ENCODE measurements at places on chromosomes 16 and 17.

- DNase-seq, result no peak
These were observed 8.8 kb downstream of the PRSS22 start for GRCh38 chr16:2848933-2849725.

- DNase-seq, result no peak
These were observed 518.5 kb upstream of the EEF2KMT start for GRCh38 chr16:5615868-5616642.

- no peak for DNase-seq
These were observed 34.3 kb downstream of the VAT1L start for GRCh38 chr16:77822661-77823060.

DNA sequence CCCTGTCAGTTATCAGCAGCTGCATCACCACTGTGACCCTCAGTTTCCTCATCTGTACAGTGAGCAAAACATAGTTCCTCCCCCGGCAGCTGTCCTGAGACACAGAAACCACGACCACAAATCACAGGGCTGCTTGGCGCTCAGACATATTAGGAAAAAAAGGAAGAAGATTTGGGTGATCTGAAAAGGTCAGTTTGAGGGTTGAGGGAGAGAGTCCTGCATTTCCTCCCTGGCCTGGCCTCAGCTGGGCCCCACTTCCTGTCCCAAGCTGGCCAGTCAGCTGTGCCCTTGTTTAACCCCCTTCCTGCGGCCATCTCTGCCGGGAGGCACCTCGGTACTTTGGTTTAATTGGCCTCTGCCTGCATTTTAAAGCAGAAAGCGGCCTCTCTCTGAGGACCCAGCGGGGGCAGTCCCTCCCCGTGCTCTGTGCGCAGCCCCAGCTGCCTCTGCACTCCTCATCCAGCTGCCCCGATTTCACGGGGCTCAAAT, 24.0 kb upstream of the CIBAR2 start:
- DNase-seq, result no peak

GRCh38 chr17:44353672-44354331, 8.7 kb downstream of the GRN start:
- no peak for DNase-seq

DNA sequence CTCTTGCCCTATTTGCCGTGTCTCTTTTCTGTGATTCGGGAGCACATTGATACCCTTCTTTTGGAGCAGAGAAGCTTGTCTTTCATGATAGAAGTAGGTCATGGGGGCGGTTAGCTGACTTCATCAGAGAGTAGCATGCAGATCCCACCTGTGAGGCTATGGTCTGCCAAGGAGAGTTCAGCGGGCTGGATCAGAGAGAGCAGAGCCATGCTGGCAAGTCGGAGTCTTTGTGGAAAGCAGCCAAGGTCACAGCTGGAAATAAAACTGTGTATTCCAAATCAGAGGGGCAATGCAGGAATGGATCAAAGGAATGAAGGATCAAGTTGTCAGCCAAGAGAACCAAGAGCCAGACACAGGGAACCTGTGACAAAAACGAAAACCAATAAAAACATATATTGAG, 595.9 kb downstream of the WWOX start:
- DNase-seq, result no peak

DNA sequence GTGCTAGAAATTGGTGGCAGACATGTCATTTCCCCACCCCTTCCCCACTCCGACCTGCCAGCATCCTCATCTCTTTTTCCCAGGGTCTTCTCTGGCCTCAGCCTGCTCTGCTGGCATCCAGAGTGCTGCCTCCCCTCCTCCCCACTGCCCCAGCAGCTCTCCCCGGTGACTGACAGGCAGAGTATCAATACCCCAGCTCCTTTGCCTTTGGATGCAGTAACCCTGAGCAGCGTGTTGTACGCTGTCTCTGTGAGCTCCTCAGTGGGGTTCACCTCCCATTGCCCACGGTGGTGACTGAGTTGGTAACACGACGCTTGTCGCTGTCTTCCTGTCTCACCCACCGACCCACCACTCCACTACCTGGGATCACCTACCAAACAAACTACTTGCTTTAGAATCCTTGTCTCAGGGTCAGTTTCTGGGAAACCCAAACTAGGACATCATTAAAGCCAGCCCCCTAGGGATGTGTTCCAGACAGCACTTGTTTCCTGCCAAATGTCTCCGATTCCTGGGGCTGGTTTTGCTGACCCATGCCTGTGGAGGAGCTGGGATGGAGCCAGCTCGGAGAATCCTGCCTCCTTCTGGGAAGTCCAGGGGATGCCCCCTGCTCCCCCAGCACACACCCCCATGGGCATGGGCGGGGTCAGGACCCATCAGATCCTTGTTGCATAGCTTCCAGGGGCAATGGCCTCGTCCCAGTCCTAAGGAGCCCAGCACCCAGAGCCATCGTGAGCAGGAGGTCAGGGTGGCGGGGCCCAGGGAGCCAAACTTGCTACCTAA, 8.3 kb upstream of the SBK1 start:
- no peak for DNase-seq

DNA sequence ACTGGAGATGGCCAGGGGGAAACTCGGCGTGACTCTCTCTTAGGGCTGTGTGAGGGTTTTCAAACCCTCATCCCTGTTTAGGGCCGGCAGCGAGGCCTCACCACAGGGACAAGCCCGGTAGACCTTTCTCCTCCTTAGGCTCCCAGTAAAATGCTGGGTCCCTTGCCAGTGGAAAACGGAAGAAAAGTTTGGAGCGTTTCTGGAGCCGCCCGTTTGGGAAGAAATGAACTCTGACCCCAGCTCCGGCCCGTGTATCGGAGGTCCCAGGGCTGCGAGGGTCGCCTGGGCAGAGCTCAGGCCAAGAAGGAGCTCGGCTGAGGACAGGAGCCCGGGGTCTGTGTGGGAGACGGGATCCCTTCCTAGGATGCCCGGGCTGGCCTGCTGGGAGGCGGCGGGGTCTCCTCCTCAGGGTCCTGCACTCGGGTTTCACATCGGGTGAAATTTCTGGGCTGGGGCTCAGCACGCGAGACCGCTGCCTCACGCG, 23.2 kb downstream of the ZNF213 start:
- no peak for DNase-seq

DNA sequence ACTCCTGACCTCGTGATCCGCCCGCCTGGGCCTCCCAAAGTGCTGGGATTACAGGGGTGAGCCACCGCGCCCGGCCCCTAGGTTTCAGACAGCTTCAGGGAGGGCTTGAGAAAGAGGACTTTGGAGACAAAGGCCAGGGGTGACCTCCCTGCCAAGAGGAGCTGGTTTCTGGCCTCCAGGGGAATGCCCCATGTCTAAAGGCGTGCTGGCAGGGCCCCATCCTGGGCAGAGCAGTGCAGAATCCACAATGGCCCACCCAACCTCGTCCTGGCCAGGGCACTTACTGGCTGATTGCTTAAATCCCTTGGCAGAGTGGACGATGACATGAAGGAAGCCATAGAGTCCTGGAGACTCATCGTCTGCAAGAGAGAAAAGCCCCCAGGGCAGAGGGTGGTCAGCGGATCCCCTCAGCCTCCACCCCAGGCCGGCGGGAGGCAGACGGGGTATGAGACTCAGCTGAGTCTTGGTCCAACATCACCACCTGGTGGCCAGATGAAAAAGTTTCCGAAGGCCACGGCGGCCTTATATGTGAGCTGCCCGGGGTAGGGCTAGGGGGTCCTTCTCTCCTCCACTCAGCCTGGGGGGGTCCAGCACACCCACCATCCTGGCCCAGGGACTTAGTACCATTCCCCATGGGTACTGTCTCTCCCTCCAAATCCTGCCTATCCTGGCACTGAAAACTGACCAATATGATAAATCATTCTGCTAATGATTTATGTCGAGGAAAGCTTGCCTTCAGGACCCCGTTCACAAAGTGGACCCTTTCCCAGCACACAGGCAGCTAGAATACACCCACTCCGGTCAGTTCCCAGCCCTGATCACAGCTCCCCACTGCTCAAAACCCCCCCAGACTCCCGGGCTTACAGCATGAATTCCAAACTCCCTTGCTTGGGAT, 59.1 kb downstream of the TIMM22 start:
- DNase-seq, result no peak

DNA sequence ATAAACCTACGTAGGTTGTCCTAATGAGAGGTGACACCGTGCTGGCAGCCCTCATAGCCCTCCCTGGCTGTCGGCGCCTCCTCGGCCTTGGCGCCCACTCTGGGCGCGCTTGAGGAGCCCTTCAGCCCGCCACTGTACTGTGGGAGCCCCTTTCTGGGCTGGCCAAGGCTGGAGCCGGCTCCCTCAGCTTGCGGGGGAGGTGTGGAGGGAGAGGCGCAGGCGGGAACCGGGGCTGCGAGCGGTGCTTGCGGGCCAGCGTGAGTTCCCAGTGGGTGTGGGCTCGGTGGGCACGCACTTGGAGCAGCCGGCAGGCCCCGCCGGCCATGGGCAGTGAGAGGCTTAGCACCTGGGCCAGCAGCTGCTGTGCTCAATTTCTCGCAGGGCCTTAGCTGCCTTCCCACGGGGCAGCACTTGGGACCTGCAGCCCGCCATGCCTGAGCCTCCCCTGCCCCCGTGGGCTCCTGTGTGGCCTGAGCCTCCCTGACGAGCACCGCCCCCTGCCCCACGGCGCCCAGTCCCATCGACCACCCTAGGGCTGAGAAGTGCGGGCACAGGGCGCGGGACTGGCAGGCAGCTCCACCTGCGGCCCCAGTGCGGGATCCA, 40.1 kb upstream of the AMZ2 start:
- DNase-seq, result no peak

Measured in kidney epithelial cell (primary cell).